ENCODE measurements at places on chromosomes 6 and 20.

GRCh38 chr20:43721429-43722152, 5.2 kb downstream of the GTSF1L start:
- no peak for DNase-seq

DNA sequence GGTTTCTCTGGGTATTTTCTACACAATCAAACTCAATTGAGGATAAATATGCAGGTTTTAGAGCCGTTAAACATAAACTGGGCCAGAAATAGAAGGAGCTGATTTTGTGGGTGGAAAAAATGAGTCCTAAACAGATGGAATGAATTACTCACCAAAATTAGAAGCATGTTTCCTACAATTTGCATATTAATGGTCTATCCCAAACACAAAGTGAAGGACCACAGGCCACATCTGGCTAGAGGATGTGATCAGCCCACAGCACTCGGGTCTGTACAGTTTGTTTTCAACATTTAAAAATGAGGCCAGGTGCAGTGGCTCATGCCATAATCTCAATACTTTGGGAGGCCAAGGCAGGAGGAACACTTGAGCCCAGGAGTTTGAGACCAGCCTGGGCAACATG, 296.3 kb downstream of the PREX1 start:
- DNase-seq, result no peak

- DNase-seq, result peak; percentile 36
Observed at GRCh38 chr20:32845786-32846185, 12.9 kb upstream of the EFCAB8 start.

DNA sequence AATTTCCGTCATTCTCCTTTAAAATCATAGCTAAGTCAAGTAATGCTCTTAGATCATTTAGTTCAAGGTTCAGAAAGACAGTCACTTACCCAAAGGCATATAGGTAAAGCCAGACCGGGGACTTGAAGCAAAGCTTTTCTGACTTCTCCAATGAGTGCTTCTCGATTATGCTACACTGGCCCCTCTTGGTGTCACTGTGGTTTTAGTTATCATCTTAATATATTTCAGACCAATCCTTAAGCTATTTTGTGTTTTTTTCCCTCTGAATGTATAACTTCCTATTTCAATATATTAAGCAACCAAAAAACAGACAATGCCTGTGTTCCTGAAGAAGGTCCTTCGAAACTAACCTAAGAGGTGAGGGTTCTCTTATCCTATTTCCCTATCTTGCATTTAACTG, 3.9 kb downstream of the PRDM1 start:
- DNase-seq, result peak; percentile 57

- DNase-seq, result peak; percentile 94
Observed at GRCh38 chr6:3517350-3517749, 60.5 kb upstream of the SLC22A23 start.

DNA sequence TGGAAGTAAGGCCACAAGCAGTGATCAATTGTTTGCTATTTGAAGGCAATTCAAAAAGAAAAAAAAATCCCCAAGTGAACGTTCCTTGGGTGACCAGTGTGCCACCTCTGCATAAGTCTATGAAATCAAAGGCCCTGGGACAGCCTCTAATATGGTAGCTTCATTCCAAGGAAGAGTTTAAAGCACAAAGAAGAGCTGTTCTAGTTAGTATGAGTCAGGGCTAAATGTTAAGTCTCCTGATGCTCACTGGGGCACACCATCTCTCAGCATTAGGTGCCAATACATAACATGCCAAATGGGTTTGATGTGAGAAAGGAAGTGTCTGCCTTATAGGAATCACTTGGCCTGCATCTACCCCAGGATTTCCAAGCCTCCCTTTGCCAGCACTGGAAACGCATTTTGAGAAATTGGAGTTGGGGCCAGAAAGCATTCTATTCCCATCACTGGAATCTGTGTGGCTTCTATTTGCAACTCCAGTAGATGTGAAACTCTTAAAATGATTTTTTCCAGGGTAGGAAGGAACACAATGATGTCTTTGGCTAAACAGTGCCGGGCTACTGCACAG, 13.0 kb downstream of the UNC5CL start:
- no peak for DNase-seq

DNA sequence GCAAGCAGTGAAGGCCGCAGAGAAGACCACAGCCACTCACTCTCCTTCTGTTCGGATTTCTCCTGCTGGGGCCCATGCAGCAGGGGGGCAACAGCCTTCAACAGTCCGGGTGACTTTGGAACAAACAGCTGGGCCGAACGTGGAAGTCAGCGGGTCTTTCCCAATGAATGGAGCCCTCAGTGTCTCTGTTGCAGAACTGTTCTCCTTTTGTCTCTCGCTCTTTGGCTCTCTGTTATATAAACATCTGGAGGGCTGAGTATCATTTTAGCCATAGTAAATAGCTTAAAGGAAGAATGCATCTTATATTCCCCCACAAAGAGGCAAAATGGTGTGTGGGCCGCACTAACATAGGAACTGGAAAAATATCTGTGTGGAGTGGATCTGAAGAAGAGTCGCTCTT, 136.7 kb upstream of the RALGAPA2 start:
- no peak for DNase-seq

All from GM23248 (cell line).